ENCODE measurements at places on chromosomes 5 and 9.

DNA sequence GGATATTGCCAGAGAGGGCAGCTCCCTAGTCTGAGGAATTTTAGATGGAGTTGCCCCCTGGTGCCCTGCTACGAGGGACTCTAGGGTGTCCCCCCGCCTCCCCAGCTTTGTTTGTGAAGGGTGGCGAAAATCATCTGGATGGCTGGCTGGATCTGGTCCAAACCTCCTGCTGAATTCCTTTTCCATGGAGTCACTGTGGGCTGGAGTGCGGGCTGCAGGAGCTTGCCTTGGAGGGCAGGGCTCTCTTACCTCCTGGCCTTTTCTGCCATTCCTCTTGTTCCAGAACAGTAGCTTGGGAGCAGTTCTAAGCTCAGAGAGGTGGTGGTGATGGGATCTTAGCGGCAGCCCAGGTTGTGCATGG, 2.1 kb downstream of the SYNPO start:
- no peak for DNase-seq

DNA sequence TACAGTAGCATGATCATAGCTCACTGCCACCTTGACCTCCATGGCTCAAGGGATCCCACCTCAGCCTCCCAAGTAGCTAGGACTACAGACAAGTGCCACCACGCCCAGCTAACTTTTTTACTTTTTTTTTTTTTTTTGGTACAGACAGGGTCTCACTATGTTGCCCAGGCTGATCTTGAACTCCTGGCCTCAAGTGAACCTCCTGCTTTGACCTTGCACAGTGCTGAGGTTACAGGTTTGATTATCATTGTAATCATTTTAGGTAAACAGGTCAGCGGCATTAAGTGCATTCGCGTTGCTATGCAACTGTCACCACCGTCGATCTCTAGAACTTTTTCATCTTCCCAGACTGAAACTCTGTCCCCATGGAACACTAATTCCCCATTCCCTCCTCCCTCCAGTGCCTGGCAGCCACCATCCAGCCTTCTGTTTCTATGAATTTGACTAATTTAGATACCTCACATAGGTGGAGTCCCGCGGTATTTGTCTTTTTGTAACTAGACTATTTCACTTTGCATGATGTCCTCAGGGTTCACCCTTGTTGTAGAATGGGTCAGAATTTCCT, 5.8 kb upstream of the CARD19 start:
- no peak for DNase-seq

GRCh38 chr9:27591093-27591492, 17.8 kb upstream of the C9orf72 start:
- DNase-seq: no peak

DNA sequence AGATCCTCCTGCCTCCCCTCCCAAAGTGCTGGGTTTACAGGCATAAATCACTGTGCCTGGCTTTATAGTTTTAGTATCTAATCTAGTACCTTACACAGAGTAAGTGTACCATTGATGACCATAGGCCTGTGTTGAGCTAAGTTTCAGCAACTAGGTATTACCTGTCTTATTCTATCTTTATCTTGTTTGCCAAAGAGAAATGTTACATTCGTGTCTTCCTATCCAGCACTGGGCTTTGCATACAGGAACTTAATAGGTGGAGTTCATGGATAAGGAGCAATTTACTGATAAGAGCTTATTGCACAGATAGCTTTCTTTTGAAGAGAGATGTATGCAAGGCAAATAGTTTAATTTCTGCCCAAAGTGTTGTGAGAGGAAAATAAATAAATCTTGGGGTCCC, 30.5 kb downstream of the TXNDC8 start:
- no peak for DNase-seq

- DNase-seq: no peak
These were observed 125.3 kb upstream of the SAP30L start for GRCh38 chr5:154320224-154321089.

DNA sequence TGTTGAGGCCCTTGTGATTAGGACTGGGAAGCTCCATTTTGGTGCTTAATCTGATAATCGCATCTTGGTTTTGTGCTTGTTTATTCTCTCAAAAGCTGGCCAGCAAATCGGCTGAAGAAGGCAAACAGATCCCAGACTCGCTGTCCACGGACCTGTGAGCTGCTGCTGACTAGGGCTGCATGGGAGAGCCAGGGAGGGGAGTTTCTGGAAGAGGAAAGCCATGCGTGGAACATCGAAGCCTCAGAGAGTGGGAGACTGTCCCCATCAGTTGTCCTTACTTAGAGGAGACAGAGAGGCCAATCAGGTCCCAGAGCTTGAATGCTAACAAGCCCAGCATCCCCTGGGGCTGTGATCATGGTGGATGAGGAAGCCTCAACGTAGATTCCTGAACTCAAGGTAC, 23.0 kb upstream of the FOXI1 start:
- no peak for DNase-seq

- no peak for DNase-seq
These were observed 208.3 kb upstream of the MAP3K1 start for GRCh38 chr5:56607074-56607473.

GRCh38 chr5:127863161-127863560, 160.0 kb downstream of the CCDC192 start:
- no peak for DNase-seq

DNA sequence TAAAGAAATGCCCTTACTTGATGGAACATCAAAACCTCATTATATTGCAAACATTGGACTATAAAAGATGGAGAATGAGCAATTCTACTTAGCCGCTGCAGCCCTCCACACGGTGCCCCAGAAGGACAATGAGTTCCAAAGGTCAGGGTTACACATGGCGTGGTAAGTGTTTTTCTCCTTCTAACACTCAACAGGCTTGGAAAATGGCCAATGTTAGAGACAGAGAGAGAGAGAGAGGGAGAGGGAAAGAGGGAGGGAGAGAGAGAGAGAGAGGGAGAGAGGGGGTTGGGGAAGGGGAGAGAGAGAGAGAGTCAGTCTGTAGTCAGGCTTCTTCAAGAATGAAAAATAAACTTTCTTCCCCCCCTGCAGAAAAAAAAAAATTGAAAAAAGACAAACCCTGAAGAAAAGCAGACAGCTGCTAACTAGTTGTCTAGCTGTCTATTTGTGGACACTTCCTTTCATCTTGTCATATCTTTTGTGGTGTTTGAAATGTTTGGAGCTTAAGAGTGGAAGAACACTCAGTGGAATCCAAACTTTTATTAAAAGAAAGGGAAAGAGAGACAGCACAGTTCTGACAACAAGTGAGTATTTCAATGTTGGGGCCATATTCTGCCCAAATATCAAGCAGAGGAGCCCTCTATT, 324.8 kb downstream of the TMEM38B start:
- DNase-seq: no peak

GRCh38 chr5:89698028-89698427, 711.5 kb downstream of the CETN3 start:
- no peak for DNase-seq

DNA sequence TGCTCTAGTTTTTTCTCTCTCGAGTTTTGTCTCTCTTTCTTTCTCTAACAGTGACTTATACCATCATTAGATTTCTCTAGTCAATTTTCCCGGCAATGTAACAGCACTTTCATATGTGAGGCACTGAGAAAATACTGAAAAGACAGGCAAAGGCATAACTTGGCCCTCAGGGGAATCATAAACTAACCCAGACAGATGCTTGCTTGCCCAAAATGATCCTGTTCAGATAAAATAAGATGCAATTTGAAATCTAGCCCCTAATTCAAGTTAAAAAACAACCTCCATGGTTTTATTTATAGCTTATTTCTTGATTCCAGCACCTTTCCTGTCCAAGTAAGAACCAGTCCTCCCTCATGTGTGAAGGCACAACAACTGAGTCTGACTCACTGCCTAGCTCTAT, 294.6 kb downstream of the GAS1 start:
- DNase-seq: no peak

- no peak for DNase-seq
These were observed 135.8 kb downstream of the TLE4 start for GRCh38 chr9:79707589-79707988.

DNA sequence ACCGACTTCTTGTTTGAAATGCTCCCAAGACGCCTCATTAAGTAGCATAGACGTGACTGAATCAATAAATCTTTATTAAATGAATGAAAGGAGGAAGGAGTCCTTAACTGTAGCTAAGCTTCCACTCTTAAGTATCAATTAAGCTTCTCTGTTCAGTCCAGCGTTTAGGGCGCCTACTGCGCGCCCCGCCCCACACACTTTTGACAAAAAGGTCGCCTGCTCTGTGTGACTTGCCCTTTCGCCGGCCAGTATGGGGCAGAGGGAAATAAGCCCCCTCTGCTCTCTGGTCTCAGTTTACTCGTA, 662 bp upstream of the DOLPP1 start:
- no peak for DNase-seq

GRCh38 chr5:140025736-140026135, 17.4 kb downstream of the NRG2 start:
- no peak for DNase-seq

- DNase-seq: no peak
These were observed 724.4 kb downstream of the TLE1 start for GRCh38 chr9:80964914-80965313.

GRCh38 chr9:136259517-136259813, 13.9 kb upstream of the QSOX2 start:
- DNase-seq: no peak

- DNase-seq: no peak
These were observed 45.2 kb downstream of the CYSTM1 start for GRCh38 chr5:140220032-140220697.

DNA sequence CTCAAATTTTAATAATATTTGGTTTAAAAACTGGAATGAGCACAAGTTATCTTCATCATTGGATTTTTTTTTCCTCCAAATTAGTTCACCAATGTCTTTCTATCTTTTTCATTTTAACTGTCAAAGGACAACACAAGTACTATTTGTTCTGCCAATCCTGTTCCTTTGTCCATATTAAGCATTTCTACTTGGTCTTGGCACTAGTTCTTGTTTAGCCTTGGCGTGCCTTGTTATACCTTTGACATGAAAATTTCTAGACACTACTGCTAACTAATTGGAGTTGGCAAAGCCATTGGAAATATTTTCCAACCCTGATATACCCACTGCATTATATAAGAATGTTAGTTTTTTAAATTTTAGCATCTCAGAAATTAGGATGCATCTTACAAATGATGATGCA, 3.8 kb downstream of the SPINK6 start:
- no peak for DNase-seq

DNA sequence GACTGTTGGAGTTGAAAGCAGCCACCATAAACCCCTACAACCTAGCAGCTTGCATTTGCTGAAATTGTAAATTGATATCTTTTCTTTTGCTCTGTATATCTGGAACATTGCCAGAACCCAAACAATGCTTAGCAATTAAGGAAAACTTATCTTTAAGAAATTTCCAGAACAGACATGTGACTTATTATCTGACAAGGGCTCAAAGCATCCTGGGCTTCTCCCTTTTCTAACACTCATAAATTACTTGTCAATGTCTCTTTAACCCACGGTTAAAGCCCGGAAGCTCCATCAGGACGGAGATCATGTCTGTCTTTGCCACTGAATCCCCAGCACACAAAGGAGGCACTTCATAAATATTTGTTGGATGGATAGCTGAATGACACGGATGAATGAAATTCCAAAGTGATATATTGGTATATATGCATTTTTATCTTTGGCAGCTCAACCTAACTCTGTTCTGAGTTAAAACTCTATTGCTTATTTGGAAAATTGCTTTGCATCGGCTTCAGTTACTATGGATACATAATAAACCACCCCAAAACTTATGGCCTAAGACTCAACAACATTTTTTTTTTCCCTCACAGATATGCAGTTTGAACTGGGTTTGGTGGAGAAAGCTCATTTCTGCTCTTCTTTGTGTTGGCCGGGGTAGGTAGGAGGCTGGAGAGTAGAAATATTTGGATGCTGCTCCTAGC, 103.1 kb upstream of the CLINT1 start:
- no peak for DNase-seq

- DNase-seq: no peak
These were observed 31.1 kb upstream of the STXBP1 start for GRCh38 chr9:127580879-127581475.

GRCh38 chr5:14630671-14631070, 33.8 kb upstream of the OTULIN start:
- no peak for DNase-seq

DNA sequence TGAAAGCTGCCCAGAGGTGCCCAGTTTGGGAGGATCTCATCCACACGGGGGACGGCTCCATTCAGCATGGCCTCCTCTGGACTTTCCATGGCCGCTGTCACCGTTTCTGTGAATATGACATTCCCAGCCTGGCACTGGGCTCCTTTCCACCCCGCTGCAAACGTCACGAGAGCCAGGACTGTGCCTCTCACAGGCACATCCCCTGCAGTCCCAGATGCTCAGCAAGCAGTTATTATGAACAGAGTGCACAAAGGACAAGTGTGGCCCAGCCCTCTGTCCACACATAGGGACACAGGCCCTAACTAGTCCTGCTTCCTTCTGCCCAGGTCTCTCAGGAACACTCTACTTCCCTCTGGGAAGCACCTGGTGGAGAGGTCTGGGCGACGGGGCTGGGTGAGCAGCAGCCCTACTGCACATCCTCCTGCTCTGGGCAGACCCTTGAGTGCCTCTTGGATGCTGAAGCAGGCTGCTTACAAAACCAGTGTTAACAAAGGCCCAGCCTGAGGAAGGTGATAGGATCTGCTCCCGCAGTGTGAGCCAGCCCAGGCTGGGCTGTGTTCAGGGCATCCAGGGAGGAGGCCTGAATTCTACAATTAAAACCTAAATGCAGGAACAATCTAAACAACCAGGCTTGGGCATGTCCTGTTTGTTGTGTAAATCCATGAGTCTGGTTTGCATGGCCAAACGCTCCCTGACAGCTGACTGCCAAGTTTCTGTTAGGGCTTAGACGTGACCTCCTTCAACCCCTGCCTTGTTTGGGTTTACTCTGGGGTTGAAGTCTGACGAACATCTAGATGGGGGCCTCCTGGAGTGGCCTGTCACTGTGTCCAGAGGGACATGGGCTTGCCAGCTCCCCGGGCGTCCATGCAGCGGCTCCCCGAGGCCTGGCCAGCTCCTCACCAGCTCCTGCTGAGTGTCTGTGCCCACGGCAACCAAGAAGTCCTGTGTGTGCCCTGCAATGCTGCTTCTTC, 269.8 kb downstream of the GADD45G start:
- no peak for DNase-seq

DNA sequence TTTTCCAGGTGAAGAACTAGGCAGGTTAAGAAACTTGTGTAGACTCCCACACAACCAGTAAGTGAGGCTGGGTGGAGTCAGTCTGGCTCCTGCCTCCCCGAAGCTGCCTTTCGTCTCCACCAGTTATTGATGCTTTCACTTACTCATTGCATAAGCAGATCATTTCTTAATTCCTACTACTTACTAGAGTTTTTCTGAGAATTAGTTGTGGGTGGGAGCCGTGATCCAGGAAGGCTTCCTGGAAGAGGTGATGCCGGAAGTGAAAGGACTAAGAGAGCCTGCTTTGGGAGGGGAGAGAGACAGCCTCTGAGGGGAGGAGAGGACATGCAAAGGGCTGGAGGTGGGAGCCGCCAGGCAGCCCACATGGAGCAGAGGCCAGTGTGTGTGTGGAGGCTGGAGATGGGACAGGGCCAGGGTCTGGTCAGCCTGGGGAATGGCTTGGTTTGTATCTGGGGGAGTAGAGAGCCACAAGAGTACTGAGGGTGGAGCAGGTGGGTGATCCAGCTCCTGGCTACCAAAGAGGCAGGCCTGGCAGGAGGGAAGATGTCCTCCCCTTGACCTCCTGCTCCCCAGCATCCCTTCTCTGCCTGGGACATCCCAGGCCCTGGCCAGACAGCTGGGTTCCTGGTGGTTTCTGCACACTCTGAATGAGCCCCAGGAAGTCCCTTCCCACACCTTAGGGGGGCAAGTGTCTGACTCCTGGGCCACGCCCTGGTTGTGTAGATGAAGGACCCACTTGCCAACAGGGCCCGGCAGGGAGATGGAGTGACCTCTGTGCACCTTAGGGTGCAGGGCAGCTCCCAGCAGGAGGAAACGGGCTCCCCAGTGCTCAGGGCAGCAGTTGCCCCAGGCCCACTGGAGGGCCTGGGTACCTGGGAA, 12.2 kb upstream of the CARD19 start:
- DNase-seq: no peak
